ENCODE measurements at places on chromosomes 3 and 15.

DNA sequence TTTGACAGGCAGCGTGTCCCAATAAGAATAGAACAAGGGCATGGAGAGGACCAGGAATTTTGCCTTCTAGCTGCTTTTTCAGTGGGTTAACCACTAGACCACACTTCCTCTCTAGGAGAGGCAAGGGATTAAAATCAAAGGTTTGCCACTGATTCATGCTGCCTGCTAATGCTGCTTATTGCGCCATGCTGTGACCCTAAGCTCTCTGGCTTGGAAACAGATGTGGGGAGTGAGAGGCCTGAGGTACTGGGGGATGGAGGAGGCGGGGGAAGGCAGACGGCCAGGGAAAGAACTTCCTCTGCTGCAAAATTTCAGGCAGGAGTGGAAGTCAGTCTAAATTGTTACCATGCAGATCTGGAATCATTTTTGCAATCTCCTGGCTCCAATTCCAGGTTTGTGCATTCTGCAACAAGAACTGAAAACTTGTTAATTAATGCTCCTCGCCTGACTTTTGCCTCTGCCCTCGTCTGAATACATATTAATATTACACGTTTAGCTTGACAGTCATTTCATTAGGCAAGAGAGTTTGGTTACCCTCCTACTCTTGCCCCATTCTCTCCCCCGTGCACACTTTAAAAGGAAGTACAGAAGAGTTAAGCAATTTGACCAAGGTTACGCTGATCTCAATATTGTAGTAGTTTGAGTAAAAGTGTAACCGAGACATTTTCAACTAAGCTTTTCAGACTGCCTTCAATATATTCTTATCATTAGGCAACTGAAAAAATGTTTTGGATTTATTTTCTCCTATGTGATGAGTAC lies 121.7 kb upstream of the SPRED1 start:
- DNase-seq, result no peak

GRCh38 chr15:80777137-80777536 lies 2.0 kb upstream of the CEMIP start:
- no peak for DNase-seq

DNA sequence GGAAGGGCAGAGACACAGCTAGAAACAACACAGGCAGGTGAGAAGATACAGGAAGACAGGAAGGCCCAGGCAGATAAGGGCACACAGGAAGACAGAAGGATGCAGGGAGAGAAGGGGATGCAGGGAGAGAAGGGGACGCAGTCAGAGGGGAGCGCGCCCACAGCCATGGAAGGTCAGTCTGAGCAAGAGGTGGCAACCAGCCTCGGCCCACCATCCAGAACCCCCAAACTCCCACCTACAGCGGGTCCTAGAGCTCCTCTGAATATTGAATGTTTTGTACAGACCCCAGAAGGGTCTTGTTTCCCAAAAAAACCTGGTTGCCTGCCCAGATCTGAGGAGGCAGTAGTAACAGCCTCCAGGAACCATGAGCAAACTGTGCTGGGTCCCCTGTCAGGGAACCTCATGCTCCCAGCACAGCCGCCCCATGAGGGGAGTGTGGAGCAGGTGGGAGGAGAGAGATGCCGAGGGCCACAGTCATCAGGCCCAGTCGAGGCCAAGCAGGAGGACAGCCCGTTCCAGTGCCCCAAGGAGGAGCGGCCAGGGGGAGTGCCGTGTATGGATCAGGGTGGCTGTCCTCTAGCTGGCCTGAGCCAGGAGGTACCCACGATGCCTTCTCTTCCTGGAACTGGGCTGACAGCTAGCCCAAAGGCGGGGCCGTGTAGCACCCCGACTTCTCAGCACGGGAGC lies 27.6 kb upstream of the SLC28A1 start:
- no peak for DNase-seq

GRCh38 chr3:117616227-117616626 lies 906.6 kb downstream of the TUSC7 start:
- no peak for DNase-seq

DNA sequence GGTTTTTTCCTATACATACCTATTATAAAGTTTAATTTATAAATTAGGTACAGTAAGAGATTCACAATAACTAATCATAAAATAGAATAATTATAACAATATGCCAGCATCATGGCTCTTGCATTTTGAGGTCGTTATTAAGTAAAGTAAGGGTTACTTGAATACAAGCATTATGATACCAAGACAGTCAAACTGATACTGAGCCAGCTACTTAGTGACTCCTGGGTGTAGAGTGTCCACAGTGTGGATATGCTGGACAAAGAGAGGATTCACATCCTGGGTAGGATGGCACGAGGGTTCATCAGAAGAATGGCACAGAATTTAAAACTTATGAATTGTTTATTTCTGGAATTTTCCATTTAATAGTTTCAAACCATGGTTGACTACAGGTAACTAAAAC lies 157.2 kb upstream of the IL12A start:
- DNase-seq, result no peak

Measured in BE2C (cell line).